T-helper 17 cell (primary cell): ENCODE measurements at places on chromosomes 12 and 14. TPM values are rescaled to one million over a fixed set of nuclear protein-coding genes. Genes with fewer than 3 reads are reported as not detected.

- no peak for DNase-seq
Measured at GRCh38 chr14:64899958-64900357, 14.3 kb upstream of the CHURC1 start.

GRCh38 chr14:78612666-78613065 is 442.5 kb downstream of the NRXN3 start:
- no peak for DNase-seq

DNA sequence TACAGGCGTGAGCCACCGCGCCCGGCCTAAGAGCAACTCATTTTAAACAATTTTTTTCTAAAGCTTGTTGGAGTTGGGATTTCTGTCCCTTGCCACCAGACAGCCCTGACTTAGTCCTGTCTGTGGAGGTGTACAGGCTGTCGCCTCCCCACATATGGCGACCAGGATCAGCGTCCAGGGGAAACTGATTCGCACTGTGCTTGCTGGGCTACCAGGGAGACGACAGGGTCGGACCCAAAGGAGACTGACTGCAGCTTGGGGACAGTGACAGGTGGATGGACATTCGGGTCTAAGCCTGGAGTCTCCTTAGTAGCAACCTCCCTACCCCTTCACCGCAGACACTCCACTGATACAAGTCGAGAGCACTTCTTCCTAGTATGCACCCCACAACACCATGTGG is 40.3 kb downstream of the TRAFD1 start:
- no peak for DNase-seq

GRCh38 chr12:11885261-11886038 is 185.3 kb upstream of the BCL2L14 start:
- DNase-seq = no peak

DNA sequence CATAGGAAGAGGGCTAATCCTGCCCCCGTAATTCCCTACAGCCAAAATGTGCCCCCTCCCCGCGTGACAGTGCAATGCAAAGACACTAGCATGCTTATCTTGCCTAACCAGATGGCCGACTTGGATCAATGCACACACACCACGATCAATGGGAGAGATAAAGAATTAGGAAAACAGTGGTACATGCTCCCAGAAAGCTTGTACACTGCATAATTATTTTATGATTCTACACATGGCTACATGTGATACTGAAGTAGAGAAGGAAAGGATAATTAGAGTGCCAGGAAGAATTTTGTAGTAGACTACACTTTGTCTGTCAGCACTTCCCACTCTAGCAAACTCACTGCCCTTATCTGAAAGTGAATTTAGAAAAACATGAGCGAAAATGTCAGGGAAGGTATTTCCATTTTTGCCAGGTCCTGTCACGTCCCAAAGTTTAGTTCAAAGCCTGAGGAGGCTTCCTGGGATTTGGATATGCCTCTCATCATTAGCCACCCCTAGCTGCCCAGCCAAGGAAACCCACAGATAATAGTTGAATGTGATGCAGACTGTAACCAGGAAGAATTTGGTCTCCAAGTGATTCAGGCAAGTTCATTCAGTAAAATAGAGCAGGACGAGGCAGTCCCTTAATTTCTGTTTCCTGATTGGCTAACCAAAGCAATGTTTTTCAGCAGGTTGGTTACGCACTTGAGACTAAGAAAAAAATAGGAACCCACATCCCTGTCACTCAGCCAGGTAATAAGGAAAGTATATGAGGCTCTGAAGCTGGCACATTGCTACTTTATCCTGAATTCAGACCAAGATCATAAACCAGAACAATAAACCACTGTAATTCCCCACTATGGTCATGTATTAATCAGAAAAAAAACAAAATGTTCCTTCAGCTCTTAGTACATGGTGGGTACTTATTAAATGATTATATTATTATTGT is 199.6 kb upstream of the OTX2 start:
- no peak for DNase-seq

- no peak for DNase-seq
Measured at GRCh38 chr14:68611599-68611998, 181.3 kb downstream of the ZFP36L1 start.

DNA sequence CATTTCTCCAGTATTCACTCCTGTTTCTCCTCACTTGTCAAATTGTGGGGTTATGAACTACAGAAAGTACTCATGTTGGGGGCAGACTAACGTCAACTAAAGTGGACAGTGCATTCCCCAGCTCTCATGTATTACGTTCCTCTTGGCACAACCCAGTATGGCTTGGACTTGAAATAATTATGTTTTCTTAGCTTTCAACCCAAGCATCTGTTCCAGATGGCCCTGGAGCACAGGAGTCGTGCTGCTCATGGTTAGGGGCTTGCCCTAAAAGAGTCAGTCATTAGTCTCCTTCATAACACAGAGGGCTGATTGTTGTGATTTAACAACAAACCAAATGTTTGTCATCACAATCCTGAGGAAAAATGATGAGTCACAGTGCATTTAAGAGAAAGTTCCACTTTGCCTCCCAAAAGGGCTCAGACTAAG is 154.4 kb downstream of the RPAP3 start:
- no peak for DNase-seq

Gene FAM181A
- not detected for total RNA-seq

DNA sequence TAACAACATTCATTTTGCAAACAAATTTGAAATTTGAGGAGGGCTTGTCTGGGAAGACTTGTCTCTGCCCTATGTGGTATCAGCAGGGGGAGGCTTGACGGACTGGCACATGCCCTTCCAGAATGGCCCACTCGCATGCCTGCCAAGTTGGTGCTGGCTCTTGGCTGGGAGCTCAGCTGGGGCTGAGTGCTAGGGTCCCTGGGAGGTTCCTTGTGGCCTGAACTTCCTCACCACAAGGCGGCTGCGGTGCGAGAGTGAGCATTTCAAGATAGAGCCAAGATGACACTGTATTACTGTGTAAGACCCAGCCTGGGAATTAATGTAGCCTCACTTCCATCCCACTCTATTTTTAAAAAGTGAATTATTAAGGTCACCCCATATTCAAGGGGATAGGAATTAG is 271.6 kb upstream of the PLEKHG7 start:
- DNase-seq = no peak

Gene C12orf60
- total RNA-seq = 0.27 TPM

- DNase-seq = no peak
Measured at GRCh38 chr12:27453421-27453820, 6.9 kb downstream of the SMCO2 start.

Gene FAM186B
- total RNA-seq = 0.39 TPM

- DNase-seq = no peak
Measured at GRCh38 chr14:50790589-50790988, 40.4 kb downstream of the NIN start.

- no peak for DNase-seq
Measured at GRCh38 chr12:25189656-25190055, 5.3 kb downstream of the DNAI7 start.

Gene ASB2
- total RNA-seq = 2.3 TPM

GRCh38 chr14:29754134-29754533 is 173.5 kb downstream of the PRKD1 start:
- DNase-seq = no peak

Gene NTS
- not detected for total RNA-seq

GRCh38 chr12:104263580-104264358 is 39.8 kb upstream of the EID3 start:
- DNase-seq = no peak

Gene FITM1
- total RNA-seq = 1.4 TPM

DNA sequence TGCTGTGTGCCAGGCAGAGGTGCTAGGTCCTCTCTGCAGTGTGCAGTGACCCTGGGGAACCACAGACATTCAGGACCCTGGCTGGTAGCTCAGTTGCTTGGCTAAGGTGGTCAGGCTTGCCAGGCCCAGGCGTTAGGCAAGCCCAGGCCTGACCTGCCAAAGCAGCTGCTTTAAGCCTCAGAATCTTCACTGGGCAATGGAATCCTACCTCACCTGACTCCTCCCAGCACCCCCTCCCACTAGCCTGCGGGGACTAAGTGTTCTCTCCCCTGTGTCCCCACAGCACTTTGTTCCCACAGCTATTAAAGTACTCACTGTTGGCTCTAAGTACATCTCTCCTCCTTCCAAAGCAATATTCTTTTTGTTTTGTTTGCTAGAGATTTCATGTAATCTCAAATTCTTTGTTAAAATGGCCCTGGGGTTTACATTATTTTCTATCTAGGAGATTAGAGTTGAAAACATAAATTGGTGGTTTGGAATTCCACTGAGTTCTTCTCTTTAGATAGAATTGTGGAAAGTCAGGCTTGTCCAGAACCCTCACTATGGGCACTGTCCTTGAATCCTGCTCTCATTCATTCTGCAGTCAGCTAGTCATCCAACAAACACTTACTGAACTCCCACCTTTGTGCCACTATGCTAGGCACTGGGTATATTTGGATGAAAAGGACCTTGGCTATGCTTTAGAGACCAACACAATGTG is 44.4 kb downstream of the DGLUCY start:
- no peak for DNase-seq

Gene DRAM1
- total RNA-seq = 1.8 TPM

DNA sequence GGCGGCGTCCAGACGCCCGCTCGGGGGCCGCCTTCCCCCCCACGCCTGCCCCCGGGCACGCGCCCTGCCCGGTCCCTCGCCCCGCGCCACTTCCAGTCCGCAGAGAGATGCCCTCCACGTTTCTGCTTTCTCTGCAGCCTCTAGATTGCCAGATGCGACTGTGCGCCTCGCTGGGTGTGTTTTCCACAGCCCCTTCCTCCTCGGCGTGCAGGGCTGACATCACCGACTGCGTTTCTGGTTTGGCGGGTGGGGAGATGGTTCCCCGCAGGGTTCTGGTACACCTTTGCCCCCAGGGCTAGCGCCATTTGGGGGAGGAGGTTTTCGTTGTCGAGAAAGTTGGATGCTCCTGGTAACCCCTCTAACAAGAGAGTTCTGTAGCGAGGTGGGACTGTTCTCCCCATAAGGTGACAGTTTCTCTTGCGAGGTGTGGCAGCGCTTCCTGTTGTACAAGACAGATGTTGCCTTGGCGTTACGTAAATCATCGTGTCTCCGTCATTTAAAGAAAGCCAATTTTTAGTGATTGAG is 1.5 kb downstream of the CALM1 start:
- peak; percentile 41 for DNase-seq

Gene POLE2
- 1.0 TPM for total RNA-seq

DNA sequence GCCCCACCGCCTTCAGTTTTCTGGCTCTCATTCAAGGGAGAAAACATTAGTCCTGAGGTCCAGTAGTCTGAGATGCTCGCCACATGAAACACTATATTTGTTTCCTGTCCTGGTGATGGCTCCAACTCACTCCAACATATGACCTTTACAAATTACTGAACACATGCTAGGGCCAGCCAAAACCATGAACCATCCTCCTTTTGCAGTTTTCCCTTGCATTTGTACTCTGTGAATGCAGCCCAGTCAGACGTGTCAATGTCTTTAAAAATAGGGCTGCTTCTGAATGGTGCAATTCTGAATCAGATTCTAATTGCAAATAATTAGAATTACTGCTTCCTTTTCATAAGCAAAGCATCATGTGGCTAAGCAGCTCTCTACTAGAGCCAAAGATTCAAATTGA is 36.0 kb downstream of the ADAMTS20 start:
- no peak for DNase-seq

GRCh38 chr12:14167005-14167628 is 185.7 kb upstream of the GRIN2B start:
- no peak for DNase-seq

DNA sequence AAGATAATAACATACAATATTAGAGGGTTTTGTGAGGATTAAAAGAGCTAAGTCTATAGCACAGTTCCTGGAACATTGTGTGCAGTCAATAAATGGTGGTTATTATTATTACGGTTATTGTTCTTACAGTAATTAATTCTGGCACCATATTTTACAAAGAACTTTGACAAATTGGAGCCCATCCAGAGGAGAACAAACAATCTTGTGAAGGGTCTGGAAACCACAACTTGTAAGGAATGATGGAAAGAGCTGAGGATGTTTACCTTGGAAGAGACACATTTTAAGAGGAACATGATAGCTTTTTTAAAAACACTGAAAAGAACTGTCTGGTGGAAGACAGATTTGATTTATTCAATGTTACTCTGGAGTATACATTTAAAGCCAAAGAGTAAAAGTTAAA is 150.5 kb upstream of the KRR1 start:
- DNase-seq = no peak

- DNase-seq = no peak
Measured at GRCh38 chr12:26287671-26288381, 92.5 kb downstream of the SSPN start.

DNA sequence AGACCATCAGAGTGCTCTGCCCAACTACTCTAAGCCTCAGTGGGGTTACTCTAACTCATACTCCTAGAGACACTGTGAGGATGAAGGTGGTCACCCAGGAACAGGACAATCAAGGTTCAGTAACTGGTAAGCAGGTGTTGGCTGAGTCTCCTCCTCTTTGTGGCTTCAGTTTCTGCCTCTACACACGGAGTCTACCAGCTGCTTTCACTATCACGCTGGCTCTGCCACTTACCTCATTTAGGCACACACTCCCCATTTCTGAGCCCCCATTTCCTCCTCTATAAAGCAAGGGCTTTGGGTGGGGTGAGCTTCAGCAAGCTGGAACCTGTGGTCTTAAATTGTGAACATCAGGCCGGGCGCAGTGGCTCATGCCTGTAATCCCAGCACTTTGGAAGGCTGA is 7.3 kb upstream of the TCHP start:
- no peak for DNase-seq

Gene OASL
- total RNA-seq = 30.3 TPM

- DNase-seq = no peak
Measured at GRCh38 chr12:128783129-128783574, 40.6 kb downstream of the SLC15A4 start.

Gene TMEM119
- total RNA-seq = 5.0 TPM

Gene KRT5
- total RNA-seq = not detected

- no peak for DNase-seq
Measured at GRCh38 chr14:96754162-96754844, 42.9 kb upstream of the VRK1 start.

Gene ADCK1
- total RNA-seq = 4.7 TPM

- no peak for DNase-seq
Measured at GRCh38 chr12:9134981-9135628, 19.4 kb upstream of the A2M start.

- DNase-seq = no peak
Measured at GRCh38 chr12:71565535-71565934, 98.1 kb downstream of the ZFC3H1 start.

- peak; percentile 61 for DNase-seq
Measured at GRCh38 chr12:107607464-107608392, 77.9 kb upstream of the PWP1 start.

- no peak for DNase-seq
Measured at GRCh38 chr14:104577847-104578301, 1.7 kb upstream of the C14orf180 start.

GRCh38 chr12:117100251-117100650 is 1.0 kb upstream of the TESC start:
- DNase-seq = no peak

DNA sequence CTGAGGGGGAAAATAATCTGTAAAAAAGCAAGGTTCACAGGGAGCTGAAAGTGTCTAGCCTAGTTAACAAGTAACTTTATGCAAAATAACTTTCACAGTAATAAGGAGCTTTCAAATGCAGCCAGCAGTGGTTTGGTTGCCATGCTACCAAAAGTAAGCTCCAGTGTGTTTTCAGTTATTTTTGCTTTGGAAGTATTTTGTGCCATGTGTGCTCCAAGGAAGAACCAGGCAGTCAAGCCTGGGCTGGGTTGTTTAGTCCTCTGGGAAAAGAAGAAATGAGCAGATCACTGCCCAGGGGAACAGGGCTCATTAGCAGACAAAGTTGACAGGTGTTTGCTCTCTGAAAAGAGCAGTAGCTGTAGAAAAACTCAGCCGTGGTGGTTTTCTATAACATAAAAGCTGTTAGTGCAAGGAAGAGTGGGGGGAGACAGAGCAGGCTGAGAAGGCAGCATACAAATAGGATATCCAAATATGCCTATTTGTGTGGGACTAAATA is 92.8 kb upstream of the TMTC2 start:
- DNase-seq = no peak

Gene GDF3
- not detected for total RNA-seq
